Pancreas (tissue), 10 donors: ENCODE measurements at places on chromosomes 13 and 19. TPM values are rescaled to one million over a fixed set of nuclear protein-coding genes. Genes with fewer than 3 reads are reported as not detected.

DNA sequence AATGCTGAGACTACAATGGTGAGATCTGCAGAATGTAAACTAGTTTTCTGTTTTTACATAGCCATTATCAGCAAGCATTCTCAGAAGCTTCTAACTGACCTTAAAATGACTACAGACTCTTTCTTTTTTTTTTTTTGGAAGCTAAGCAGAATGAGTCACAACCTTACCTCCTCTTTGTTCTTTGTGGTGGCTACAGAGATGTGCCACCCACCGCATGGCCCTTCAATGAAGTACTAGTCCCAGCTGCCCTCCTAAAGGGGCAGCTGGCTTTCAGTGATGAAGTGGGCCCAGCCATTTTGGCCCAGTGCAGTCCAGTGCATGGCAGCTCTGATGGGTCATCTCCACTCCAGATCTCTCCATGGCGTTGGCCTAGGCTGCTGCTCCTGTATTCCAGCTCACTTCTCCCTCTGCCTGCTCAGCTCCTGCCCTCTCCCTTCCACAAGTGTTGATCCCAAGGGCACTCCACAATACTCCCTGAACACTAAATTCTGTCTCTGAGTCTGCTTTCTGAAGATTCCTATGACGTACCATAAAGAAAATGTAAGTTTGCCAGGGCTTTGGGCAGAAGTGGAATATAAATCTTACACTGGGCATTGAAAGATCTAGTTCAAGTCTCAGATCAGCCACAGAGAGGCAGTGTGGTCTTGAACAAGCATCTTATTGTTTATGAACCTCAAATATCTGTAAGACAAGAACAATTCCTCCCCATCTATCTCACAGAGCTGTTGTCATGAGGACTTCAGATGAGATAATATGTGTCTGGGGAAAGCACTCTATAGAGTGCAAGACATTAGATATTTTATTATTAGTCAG, 85.6 kb downstream of the RXFP2 start:
- DNase-seq: no peak
- no peaks in the 10 kb centered on the region for H3K36me3 ChIP-seq
- no peak overlapping the region for H3K27ac ChIP-seq
- no peaks in the 10 kb centered on the region for H3K27me3 ChIP-seq
- H3K4me3 ChIP-seq: no peak overlapping the region

- H3K4me3 ChIP-seq: no peak overlapping the region
- DNase-seq: no peak
Measured at GRCh38 chr19:1799695-1800342, 12.3 kb downstream of the ATP8B3 start.

- H3K36me3 ChIP-seq: no peaks in the 10 kb centered on the region
- H3K4me1 ChIP-seq: no peaks in the 10 kb centered on the region
- no peak overlapping the region for H3K4me3 ChIP-seq
- no peaks in the 10 kb centered on the region for H3K27me3 ChIP-seq
- no peak overlapping the region for H3K27ac ChIP-seq
Measured at GRCh38 chr19:53657778-53658177, 26.0 kb downstream of the DPRX start.

- no peak for DNase-seq
- H3K27me3 ChIP-seq: no peaks in the 10 kb centered on the region
- H3K4me1 ChIP-seq: no peaks in the 10 kb centered on the region
- no peak overlapping the region for H3K4me3 ChIP-seq
- H3K27ac ChIP-seq: no peak overlapping the region
- no peaks in the 10 kb centered on the region for H3K36me3 ChIP-seq
Measured at GRCh38 chr13:64506246-64506645, 2723.9 kb downstream of the PCDH9 start.

GRCh38 chr19:47430041-47430802, 10.9 kb upstream of the MEIS3 start:
- peaks cover 4% of the 10 kb centered on the region for H3K4me1 ChIP-seq
- H3K36me3 ChIP-seq: no peaks in the 10 kb centered on the region
- H3K4me3 ChIP-seq: no peak overlapping the region

GRCh38 chr13:29472332-29472961, 123.0 kb downstream of the SLC7A1 start:
- no peaks in the 10 kb centered on the region for H3K36me3 ChIP-seq
- DNase-seq: peak; percentile 59
- no peaks in the 10 kb centered on the region for H3K4me1 ChIP-seq
- no peak overlapping the region for H3K27ac ChIP-seq

DNA sequence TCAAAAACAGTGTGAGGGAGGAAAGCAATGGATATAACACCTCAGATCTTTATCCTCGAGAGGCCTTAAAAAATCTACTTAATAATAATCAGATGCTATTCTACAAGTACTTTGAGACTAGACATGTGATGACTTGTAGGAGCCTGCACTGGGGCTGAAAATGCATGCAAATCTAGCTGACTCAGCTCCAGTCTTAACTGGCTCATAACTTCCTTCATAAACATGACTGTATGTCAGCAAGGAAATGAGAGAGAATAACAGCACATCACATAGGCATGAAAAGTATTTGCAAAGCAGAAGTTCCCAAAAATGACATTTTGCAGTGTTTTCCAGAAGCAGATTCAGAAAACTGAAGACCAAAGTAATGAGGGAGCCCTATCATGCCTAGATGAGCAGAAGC, 38.1 kb downstream of the PSG5 start:
- no peaks in the 10 kb centered on the region for H3K4me1 ChIP-seq
- H3K36me3 ChIP-seq: no peaks in the 10 kb centered on the region
- no peak for DNase-seq
- no peak overlapping the region for H3K27ac ChIP-seq
- no peak overlapping the region for H3K4me3 ChIP-seq
- no peaks in the 10 kb centered on the region for H3K27me3 ChIP-seq

GRCh38 chr19:46481947-46482346, 10.6 kb upstream of the PNMA8A start:
- no peaks in the 10 kb centered on the region for H3K4me1 ChIP-seq
- H3K36me3 ChIP-seq: no peaks in the 10 kb centered on the region
- no peaks in the 10 kb centered on the region for H3K27me3 ChIP-seq

DNA sequence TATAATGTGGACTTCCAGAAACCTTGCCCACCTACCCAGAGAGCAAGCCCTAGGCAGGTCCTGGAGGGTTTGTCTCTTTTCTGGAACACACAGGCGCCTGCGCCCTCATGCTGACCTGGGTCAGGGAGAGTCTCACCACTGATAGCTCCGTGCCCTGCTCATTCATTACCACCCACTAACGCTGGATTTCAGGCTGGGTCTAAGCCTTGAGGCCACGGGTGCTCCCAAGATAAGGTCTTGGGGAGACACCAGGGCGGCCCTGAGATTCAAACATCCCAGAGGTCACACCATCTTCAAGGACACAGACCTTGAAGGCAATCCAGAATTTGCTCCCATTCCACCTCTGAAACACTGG, 5.1 kb downstream of the S1PR2 start:
- no peak overlapping the region for H3K4me3 ChIP-seq
- H3K27me3 ChIP-seq: no peaks in the 10 kb centered on the region
- no peaks in the 10 kb centered on the region for H3K36me3 ChIP-seq
- H3K4me1 ChIP-seq: no peaks in the 10 kb centered on the region

DNA sequence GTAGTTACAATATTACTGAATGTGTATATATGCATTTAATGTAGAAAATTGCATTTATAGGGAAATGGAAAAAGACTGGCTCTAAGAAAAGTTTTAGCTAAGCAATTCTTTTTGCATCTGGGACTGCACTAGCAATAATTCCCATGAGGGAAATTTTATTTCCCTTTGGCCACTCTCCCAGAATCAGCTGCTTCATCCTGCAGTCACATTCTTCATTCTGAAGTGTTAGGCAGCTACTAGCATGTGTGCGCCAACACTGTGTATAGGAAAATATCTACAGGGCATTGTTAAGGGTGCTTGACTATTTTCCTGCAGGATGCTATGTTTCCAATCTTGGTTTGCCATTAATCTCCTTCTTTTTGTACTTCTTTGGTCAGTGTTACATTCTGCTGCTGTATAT, 312.8 kb upstream of the PCDH20 start:
- no peak overlapping the region for H3K4me3 ChIP-seq
- no peak overlapping the region for H3K27ac ChIP-seq
- H3K4me1 ChIP-seq: no peaks in the 10 kb centered on the region
- no peaks in the 10 kb centered on the region for H3K27me3 ChIP-seq
- no peaks in the 10 kb centered on the region for H3K36me3 ChIP-seq

DNA sequence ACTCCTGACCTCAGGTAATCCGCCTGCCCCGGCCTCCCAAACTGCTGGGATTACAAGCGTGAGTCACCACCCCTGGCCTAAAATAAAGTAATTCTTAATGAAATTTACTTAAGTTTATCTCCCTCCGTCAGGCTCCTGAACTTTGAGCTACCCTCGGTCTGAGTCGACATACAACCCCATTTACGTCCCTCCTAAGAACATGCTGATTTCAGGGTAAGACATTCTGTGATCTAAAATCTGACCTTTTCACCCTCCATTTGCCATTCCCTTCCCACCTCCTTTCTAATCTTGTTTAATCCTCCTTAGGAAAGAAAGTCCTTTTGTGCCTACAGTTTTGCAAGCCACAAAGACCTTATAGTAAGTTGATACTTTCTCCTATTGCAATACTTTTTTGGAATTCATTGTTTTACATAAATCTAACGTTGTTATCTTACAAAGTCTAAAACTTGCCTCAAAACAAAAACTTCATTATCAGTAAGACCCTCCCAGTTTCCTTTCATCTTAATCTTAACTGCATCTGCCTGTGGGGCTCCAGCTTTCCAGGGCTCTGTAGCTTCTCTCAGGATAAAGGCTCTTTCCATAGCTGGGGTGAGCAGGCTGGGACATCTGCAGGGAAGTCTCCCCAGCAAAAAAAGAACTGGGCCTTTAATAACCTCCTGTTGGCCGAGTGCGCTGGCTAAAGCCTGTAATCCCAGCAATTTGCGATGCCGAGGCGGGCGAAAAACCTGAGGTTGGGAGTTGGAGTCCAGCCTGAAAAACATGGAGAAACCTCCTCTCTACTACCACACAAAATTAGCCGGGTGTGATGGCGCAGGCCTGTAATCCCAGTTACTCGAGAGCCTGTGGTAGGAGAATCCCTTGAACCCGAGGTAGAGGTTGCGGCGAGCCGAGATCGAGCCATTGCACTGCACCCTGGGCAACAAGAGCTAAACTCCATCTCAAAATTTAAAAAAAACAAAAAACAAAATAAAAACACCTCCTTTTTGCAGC, 143.1 kb downstream of the ZNF737 start:
- DNase-seq: peak; percentile 36
- H3K27ac ChIP-seq: peak overlapping the region; percentile 92
- no peaks in the 10 kb centered on the region for H3K4me1 ChIP-seq
- H3K4me3 ChIP-seq: no peak overlapping the region
- H3K27me3 ChIP-seq: no peaks in the 10 kb centered on the region

GRCh38 chr19:45355402-45355801, 14.9 kb downstream of the KLC3 start:
- no peaks in the 10 kb centered on the region for H3K4me1 ChIP-seq
- no peak for DNase-seq
- no peak overlapping the region for H3K27ac ChIP-seq
- no peaks in the 10 kb centered on the region for H3K36me3 ChIP-seq
- no peak overlapping the region for H3K4me3 ChIP-seq

- no peaks in the 10 kb centered on the region for H3K27me3 ChIP-seq
- H3K4me3 ChIP-seq: peak overlapping the region; percentile 28
- H3K27ac ChIP-seq: no peak overlapping the region
- no peaks in the 10 kb centered on the region for H3K36me3 ChIP-seq
Measured at GRCh38 chr13:20136781-20137703, 23.8 kb downstream of the GJA3 start.

GRCh38 chr19:35742121-35742724, at the start of gene IGFLR1:
TSS of gene IGFLR1 (minus strand) at chr19:35742452. CDS start at chr19:35741180, 1,272 bp downstream.
- no peak for DNase-seq
- H3K27ac ChIP-seq: peak within 1 kb of the TSS; percentile 80
- H3K27me3 ChIP-seq: no peaks in the 10 kb centered on the region
- H3K36me3 ChIP-seq: peaks cover 3% of the 10 kb centered on the region
- H3K4me3 ChIP-seq: peak within 1 kb of the TSS; percentile 55

- peak overlapping the region; percentile 67 for H3K27ac ChIP-seq
- peak; percentile 92 for DNase-seq
- no peaks in the 10 kb centered on the region for H3K4me1 ChIP-seq
- peak overlapping the region; percentile 40 for H3K4me3 ChIP-seq
- no peaks in the 10 kb centered on the region for H3K27me3 ChIP-seq
Measured at GRCh38 chr19:35090506-35091214, 25.0 kb upstream of the FXYD3 start.

- no peak for DNase-seq
- peak overlapping the region; percentile 72 for H3K4me3 ChIP-seq
- H3K4me1 ChIP-seq: peaks cover 21% of the 10 kb centered on the region
Measured at GRCh38 chr19:18153556-18154134, 682 bp downstream of the PIK3R2 start.

GRCh38 chr19:45821103-45821521, 6.0 kb upstream of the RSPH6A start:
- no peak for DNase-seq
- H3K27ac ChIP-seq: no peak overlapping the region
- H3K4me1 ChIP-seq: no peaks in the 10 kb centered on the region
- H3K36me3 ChIP-seq: peaks cover 26% of the 10 kb centered on the region

DNA sequence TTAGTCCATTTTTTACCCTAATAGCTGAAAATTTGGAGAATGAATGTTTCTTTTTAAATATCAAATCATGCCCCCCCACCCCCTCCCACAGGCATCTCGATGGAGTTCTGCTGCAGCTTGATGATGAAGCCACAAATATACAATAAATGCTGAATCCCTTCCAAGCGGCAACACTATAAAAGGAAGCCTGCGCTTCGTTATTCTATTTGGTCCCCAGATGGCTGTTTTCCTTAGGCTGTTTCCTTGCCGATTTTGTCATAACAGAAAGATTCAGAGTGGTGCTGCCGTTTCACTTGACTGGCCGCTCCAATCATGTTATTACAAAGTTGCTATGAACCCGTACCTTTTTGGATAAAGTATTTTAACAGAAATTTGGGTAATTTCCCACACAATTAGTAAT, 79.5 kb downstream of the MYO16 start:
- no peaks in the 10 kb centered on the region for H3K27me3 ChIP-seq
- no peak overlapping the region for H3K4me3 ChIP-seq
- H3K27ac ChIP-seq: no peak overlapping the region

DNA sequence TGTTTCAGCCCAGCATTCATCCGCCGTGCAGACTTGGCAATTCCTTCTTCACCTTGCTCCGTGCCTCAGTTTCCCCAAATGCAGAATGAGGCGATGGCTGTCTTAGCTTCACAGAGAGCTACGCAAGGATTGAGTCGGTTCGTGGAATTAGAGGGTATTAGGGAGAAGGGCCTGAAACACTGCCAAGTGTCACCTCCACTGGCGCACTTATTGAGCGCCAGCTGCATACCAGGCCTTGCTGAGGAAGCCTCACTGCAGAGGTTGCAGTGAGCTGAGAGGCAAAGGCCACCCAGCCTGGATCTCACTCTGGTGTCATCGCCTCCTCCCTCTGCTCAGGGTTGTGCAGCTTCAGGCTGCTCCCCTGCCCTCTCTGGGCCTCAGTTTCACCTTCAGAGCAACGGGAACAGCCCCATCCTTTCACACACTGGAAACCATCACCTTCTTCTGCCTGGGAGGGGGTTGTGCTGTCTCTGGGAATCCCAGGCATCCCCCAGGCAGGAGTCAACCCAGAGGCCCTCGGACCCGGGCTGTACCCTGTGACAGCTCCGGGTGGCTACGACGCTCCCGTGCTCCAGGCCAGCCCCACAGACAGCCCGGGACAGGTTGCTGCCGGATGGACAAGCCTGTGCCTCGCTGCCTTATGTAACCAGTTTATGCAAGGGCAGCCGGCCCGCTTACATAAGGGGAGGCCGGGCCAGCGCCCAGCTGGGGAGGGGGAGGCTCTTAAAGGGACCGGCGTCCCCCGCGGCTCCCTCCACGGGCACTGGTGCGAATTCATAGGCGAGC, 31.9 kb downstream of the NFIC start:
- no peaks in the 10 kb centered on the region for H3K36me3 ChIP-seq
- DNase-seq: peak; percentile 95
- peak overlapping the region; percentile 75 for H3K27ac ChIP-seq
- peak overlapping the region; percentile 4 for H3K4me3 ChIP-seq
- no peaks in the 10 kb centered on the region for H3K27me3 ChIP-seq
- H3K4me1 ChIP-seq: peaks cover 23% of the 10 kb centered on the region

The CCL25 gene
- polyA plus RNA-seq: not detected

The NR2F6 gene
- 23.5 TPM for polyA plus RNA-seq

The CDX2 gene
- polyA plus RNA-seq: 3.5 TPM

The KISS1R gene
- 0.80 TPM for polyA plus RNA-seq
